Chondrocyte (in vitro differentiated cells): ENCODE measurements at places on chromosomes 6 and 20.
A peak's percentile ranks its signal among the peaks of the same experiment; 100 is the strongest.

DNA sequence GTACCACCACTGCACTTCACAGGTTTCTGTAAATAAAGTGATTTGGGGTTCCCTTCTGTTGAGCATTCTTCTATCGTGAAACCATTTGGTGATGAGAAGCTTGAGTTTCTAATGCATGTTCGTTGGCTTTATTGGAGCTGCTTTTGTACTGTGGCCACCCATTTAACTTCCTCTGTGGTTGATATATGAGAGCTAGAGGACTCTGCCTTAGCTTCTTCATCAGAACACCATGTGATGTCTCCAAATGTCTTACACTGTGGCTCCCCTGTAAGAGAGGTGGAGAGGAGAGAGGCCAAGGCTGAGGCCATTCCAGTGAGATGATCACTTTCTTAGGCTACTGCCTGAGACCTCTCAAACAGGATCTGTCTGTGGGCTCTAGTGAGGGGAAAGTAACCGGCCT is 114.5 kb downstream of the SLC16A10 start:
- no peaks in the 10 kb centered on the region for H3K36me3 ChIP-seq
- H3K4me1 ChIP-seq = peaks cover 3% of the 10 kb centered on the region
- no peak for DNase-seq
- no peak overlapping the region for H3K4me3 ChIP-seq
- no peak overlapping the region for H3K27ac ChIP-seq

GRCh38 chr20:62192635-62193034 is 9.8 kb downstream of the MTG2 start:
- no peak overlapping the region for H3K27ac ChIP-seq
- peak; percentile 53 for DNase-seq
- peaks cover 6% of the 10 kb centered on the region for H3K36me3 ChIP-seq
- no peaks in the 10 kb centered on the region for H3K27me3 ChIP-seq
- peaks cover 8% of the 10 kb centered on the region for H3K4me1 ChIP-seq
- H3K4me3 ChIP-seq = no peak overlapping the region

DNA sequence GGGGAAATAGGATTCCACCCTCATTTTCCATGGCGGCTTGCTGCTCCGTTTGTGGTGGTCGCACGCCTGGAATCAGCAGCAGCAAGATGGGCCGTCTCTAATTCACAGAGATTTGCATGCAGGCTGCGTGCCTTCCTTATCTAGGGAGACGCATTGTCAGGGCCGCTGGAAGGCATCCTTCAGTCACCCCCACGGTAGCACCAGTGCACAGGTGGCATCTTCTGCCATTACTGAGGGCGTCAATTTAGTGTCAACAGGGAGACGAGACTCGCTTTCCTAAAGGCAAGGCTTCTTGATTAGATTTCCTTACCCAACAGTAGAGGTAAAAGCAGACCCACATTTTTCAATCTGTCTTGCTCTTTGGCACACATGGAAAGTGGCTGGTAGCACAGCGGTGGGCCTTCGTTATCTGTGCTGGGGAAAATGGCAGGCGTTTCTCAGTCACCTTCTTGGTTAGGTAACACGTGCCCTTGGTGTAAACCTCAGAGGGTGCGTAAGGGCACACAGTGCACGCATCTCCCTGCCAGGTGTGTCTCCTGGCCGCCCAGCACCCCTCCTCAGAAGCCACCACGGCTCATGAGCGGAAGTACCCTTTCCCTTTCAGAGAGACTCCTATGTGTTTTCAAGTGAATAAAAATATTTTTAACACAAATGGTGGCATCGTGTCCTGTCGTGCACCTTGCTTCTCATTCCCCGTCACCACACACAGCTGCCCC is 27.3 kb upstream of the VSTM2L start:
- H3K4me3 ChIP-seq = no peak overlapping the region
- no peaks in the 10 kb centered on the region for H3K4me1 ChIP-seq
- no peak overlapping the region for H3K27ac ChIP-seq
- no peak for DNase-seq
- H3K27me3 ChIP-seq = no peaks in the 10 kb centered on the region

- DNase-seq = no peak
- no peaks in the 10 kb centered on the region for H3K36me3 ChIP-seq
- peaks cover 6% of the 10 kb centered on the region for H3K27me3 ChIP-seq
- H3K4me3 ChIP-seq = no peak overlapping the region
- no peak overlapping the region for H3K27ac ChIP-seq
These were observed 56.3 kb upstream of the OLIG3 start for GRCh38 chr6:137550535-137550934.

DNA sequence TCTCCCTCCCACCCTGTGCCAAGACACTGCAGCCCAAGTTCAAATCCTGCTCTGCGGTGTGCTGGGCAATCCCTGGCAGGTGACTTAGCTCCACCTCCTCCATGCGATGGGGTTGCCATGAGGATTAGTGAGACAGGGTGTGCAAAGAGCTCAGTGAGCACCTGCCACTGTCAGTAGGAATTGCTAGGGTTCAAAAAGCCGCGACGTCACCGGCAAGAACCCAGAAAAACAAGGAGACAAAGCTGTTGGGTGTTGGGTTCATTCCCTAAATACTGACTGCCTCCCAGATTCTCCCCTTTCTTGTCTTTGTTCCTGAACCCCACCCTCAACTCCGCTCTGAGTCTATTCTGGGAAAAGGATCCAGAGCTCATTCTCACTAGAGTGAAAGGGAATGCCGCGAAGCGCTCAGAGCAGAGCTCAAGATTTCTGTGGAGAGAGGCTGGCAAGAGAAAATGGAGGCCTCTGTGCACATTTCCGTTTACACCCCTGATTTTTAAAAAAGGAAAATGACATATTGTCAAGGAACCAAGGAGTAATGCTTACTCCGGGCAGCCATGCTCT is 13.3 kb downstream of the PMEPA1 start:
- peaks cover 95% of the 10 kb centered on the region for H3K4me1 ChIP-seq
- H3K27me3 ChIP-seq = no peaks in the 10 kb centered on the region
- H3K36me3 ChIP-seq = peaks cover under 1% of the 10 kb centered on the region
- H3K27ac ChIP-seq = peak overlapping the region; percentile 12
- no peak overlapping the region for H3K4me3 ChIP-seq
